ENCODE measurements at places on chromosomes 12 and 14. TPM values are rescaled to one million over a fixed set of nuclear protein-coding genes. Genes with fewer than 3 reads are reported as not detected.

The JPH4 gene
- polyA plus RNA-seq = 0.49 TPM

DNA sequence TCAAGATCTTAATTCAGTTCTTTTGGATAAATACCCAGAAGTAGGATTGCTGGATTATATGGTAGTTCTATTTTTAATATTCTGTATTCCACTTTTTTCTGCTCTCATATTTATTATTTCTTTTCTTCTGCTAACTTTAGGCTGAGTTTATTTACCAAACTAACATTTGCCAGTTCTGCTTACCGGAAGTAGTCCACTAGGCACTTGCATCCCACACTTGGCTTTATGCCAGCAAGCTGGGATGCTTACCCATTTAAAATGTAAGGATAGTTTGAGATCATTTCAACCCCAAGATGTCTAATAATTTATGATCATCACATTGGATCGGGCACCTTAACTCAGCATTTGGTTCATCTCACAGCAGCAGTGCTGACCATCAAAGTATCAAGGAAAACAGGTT lies 96.8 kb downstream of the PIK3C2G start:
- DNase-seq = no peak

DNA sequence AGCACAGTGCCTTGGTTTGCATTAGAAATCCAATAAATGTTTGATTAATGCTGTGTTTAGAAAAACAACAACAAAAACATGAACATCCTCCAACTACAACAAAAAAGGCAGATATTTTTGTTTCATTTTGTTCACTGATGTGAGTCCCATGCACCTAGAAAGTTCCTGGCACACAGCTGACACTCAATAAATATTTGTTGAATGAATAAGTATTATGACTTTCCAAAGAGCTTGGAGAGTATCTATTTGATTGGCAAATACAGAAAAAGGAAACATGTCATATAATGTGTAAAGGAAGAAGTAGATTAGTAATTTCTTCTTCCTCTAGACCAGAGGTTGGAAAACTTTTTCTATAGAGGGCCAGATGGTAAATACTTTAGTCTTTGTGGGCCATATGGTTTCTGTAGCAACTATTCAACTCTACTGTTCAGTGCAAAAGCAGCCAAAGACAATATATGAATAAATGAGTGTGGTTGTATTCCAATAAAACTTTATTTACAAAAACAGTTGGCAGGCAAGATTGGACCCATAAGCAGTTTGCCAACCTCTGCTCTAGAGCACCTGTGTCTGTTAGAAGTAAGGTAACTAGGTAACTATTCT lies 312.3 kb upstream of the DIO2 start:
- no peak for DNase-seq

GRCh38 chr14:55102141-55102621 lies 26.9 kb upstream of the LGALS3 start:
- DNase-seq = peak; percentile 75
